NCI-H2107 (cell line): ENCODE measurements at places on chromosomes 6 and 20.
A peak's percentile ranks its signal among the peaks of the same experiment; 100 is the strongest.

- DNase-seq: no peak
These were observed 224.3 kb downstream of the TTLL2 start for GRCh38 chr6:167549213-167549612.

GRCh38 chr6:152233547-152234320 is 403.4 kb downstream of the SYNE1 start:
- no peak for DNase-seq

- no peak for DNase-seq
These were observed 187.8 kb upstream of the LRFN2 start for GRCh38 chr6:40774932-40775331.

GRCh38 chr20:40416274-40416673 is 272.8 kb downstream of the MAFB start:
- no peak for DNase-seq

GRCh38 chr6:21823371-21823770 is 229.8 kb downstream of the SOX4 start:
- DNase-seq: no peak

GRCh38 chr6:65501045-65501444 is 206.0 kb downstream of the EYS start:
- DNase-seq: no peak

GRCh38 chr6:107400616-107401147 is 58.7 kb downstream of the PDSS2 start:
- DNase-seq: no peak

DNA sequence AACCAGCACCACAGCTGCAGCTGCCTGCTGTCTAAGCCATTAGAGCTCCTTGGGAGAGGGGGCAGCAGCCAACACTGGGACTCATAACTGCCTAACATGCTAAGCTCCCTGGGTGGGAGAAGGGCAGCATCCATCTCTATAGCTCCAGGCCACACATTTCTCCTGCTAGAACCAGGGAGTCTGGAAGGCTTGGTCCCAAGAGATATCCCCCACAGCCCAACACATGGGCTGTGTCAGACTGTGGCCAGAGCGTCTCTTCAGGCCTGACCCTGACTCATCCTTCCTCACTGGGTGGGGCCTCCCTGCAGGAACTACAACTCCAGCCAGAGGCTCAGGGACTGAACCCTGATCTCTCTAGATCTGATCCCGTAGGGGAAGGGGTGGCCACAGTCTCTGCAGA is 411.1 kb downstream of the HDGFL1 start:
- no peak for DNase-seq

GRCh38 chr20:41978875-41979274 is 360.7 kb upstream of the CHD6 start:
- no peak for DNase-seq

DNA sequence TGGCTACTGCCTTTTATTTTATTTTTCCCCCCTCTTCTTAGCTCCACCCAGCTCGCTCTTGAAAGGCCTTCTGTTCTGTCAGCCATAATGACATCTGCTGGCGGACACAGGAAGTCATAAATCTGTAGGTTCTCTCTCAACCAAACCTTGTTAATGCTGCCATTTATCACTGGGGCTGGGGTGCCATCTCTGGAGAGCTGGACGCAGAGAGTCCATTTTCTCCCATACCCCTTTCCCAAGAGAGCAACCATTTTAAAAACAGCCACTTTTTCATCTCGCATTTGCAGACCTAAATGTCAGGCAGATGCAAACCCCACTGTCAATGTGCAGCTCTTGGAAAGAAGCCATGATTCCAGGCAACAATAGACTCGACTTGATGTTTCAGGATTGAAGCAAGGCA is 13.0 kb upstream of the TSHZ2 start:
- DNase-seq: peak; percentile 43

DNA sequence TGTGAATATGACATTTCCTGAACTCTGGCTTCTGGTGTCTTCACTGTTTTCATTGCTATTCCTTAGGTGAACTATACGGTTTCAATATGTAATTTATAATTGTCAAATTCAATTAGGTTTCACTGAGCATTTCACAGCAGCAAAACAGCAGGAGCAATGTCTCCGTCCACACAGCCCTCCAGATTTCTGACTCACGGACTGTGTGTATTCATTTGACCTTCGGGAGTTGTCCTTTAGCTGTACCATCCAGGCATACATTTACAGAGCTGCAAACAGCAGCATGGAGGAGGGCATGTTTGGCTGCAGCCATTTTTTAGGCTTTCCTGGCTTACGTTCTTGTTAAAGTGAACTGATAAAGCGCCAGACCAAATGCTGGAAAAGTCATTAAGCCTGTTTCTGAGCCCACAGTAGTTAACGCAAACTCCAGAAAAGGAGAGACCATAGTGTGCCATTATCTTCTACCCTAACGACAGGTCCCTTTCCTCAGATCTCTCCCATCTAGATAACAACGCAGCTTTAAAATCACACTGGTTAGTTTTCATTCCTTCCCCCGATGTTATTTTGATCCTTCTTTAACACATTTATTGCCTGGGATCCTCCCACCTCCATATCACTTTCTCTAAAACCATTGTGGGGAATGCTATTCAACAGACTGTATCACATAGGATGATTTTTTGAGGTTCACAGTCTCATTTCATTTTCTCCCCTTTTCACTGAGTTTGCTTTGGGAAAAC is 18.3 kb downstream of the FOXC1 start:
- DNase-seq: no peak

- DNase-seq: no peak
These were observed 25.0 kb upstream of the TCP11 start for GRCh38 chr6:35166116-35166515.

DNA sequence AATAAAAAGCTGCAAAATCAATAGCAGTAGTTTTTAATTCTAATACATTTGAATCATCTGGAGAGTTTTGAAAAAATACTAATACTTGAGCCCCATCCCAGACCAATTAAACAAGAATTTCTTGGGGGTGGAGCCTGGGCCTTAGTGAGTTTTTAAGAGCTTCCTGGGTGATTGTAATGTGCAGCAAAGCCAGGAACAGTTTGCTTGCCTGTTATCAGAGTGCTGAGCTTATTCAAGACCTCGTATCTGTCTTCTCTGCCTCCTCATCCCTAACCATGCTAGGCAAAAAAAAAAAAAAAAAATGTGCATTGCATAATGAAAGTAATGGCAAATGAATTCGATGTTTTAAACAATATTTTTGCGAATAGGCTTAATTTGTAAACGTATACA is 36.4 kb upstream of the MYB start:
- DNase-seq: no peak

GRCh38 chr6:147528511-147529145 is 20.1 kb downstream of the SAMD5 start:
- DNase-seq: no peak

DNA sequence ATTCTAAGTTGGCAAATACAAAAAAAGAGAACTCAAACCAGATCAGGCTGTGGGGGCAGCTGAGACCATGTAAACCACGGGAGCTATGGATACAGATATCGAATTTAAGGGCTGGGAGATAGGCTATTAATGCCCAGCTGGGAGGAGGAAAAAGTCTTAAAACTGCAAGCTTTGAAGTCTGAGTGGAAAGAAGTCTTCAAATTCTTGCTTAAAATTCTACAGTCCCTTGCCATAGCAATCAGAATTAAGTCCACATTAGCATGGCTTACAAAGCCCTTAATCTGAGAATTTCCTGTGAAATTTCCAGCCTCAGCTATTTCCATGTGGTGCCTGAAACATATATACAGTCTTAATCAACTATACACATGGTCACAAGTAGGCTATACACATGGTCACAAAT is 465.0 kb upstream of the HSF2 start:
- DNase-seq: no peak

GRCh38 chr6:138145402-138145801 is 16.3 kb upstream of the ARFGEF3 start:
- DNase-seq: no peak

DNA sequence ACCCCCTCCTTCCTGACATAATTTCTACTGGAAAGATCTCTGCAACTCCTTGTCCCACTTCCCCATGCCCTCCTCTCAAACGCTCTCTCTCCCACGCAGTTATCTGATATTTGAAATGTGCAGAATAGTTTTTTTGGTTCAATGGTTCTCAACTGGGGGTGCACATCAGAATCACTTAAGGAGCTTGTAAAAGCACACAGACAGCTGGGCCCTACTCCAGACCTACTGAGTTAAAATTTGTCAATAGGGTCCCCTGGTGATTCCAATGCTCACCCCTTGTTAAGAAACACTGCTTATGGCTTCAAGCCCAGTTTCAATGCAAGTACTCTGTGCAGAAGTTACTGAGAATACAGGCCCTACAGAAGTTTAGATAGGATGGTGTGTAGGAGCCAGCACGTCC is 45.2 kb upstream of the KCNK16 start:
- no peak for DNase-seq

DNA sequence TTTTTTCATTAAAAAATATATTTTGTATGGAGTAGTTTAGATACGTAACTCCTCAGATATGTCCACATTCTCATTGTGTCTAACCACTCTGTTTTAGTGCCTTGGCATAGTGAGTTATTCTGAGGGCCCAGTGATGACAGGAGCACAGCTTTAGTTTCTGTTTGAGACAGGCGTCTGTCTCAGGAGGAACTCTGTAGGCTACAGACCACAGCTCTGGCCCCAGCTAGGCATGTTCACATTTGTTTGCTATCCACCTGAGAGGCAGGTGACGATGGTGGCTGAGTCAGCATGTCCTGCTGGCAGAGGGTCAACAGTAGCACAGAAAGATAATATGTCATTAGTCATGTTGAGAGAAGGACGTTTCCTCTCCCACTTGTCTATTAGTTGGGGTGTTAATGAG is 16.3 kb downstream of the LRRC1 start:
- DNase-seq: no peak

GRCh38 chr20:8918145-8918544 is 150.7 kb upstream of the PLCB4 start:
- DNase-seq: no peak

- DNase-seq: no peak
These were observed 10.4 kb downstream of the ZSWIM3 start for GRCh38 chr20:45867819-45868176.

- DNase-seq: no peak
These were observed 5.7 kb downstream of the MRPS26 start for GRCh38 chr20:3051385-3052019.

DNA sequence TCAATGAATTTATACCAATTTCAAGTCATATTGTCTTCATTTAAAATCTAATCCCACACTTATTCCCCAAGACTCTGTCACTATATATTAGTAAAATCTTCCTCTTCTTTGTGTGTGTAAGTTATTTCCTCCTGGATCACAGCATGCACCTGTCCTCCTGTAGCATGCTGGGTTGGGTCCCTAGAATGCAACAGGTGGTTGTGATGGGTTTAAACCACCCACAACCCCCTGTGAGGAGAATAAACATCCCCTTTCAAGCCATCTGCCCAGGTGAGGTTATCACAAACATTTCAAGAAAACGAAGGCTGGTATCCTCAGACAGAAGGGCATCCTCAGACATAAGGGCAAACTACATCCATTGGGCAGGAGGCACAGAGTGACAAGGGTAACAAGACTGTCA is 26.4 kb downstream of the DZANK1 start:
- no peak for DNase-seq

DNA sequence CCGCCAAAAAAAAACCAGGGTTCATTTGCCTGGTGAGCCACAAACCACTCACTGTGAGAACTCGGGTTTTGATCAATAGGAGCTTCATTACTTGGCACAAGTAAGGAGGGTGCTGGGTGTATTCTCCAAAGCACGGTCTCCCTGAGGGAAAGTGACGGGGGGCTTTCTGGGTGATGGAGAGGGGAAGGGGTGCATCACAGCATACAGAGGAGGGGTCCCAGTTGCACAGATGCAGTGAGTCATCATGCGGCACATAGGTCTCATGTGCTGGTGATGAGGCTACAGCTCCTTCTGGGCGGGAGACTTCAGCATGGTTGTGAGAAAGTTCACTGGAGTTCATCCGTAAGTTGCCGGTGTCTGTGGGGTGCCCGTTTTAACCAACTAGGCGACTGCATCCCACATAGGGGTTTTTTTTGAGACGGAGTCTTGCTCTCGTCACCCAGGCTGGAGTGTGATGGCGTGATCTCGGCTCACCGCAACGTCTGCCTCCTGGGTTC is 36.2 kb downstream of the SUN5 start:
- no peak for DNase-seq

DNA sequence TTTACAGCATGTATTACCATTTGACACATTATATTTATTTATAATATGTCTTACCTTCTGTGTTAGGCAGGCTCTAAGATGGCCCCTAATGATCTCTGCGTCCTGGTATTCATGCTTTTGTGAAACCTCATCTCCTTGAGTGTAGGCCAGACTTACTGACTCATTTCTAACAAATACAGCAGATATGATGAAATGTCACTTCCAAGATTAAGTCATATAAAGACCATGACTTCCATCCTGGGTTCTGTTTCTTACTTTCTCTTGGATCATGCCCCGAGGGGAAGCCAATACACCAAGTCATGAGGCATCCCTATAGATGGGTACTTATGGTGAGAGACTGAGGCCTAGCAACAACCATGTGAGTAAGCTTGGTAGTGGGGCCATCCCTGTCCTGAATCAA is 30.2 kb downstream of the ZHX3 start:
- DNase-seq: no peak

DNA sequence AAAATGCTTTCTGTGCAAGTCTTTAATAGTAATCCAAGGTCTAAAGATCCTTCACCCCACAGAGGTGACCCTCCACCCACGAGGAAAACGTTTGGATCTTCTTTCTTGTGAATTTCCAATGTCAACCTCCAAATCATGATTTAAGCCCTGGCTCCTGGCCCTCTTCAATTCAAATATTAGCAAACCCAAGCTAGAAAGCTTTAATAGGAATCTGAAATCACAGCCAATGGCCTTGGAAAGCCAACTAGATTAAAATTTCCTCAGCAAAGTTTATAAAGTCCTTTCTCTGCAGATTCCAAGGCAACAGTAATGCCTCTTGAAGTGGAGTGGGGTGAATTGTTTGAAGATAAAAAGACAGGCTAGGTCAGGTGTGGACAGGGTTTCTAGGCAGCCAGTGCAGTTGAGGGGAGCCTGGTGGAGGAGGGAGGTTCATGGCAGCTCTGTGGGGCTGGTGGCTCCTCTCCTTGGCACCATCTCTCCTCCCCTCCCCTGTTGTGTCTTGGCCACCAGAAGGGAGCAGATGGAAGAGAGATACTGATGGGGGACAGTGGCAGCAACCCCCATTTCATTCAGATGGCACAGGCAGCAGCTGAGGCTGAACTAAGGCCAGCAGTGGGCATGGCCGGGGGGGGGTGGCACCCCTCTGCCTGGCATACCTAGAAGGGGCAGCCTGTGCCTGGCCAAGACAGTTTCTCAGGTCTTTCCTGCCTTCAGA is 12.0 kb upstream of the UQCC2 start:
- no peak for DNase-seq

GRCh38 chr6:16758163-16758975 is 2.9 kb downstream of the ATXN1 start:
- DNase-seq: no peak

DNA sequence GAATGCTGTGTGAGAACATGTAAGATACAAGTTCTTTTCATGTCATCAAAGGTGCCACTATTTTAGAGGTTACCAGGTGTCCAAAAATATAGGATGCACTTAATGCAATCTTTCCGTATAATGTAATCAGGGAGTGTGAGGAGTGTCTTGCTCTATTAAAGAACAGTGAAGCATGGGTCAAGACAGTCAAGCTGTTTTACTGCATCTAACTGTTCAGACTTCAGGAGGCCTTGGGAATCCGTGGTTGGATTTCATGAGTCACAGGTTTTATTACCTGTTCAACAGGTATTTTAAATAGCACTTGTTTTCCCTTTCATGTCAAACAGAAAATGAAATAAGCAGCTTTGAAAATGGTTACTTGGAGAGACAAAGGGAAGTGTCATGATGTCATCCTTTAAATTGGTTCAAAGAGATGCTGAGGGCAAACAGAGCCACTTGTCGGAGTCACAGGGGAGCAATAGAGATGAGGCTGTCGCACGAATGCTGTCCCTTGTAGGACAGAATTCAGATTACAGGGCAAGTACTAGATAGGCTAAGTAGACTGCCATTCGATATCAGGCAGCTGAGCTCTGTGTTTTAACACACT is 621.5 kb downstream of the QKI start:
- no peak for DNase-seq
